ENCODE measurements at places on chromosomes 5 and 9. TPM values are rescaled to one million over a fixed set of nuclear protein-coding genes. Genes with fewer than 3 reads are reported as not detected.

GDNF gene
- total RNA-seq = not detected

PPP2R2B gene
- not detected for total RNA-seq

CER1 gene
- total RNA-seq = not detected

NR4A3 gene
- under 0.01 TPM for total RNA-seq

NR6A1 gene
- total RNA-seq = 1.2 TPM

F12 gene
- total RNA-seq = 1.7 TPM

NUTM2F gene
- not detected for total RNA-seq

IL3 gene
- not detected for total RNA-seq

PTGS1 gene
- 39.4 TPM for total RNA-seq

INPP5E gene
- 13.7 TPM for total RNA-seq

TAS2R1 gene
- not detected for total RNA-seq

OMD gene
- not detected for total RNA-seq

ELOVL7 gene
- 0.13 TPM for total RNA-seq

IFNA13 gene
- total RNA-seq = not detected

DMRT3 gene
- total RNA-seq = not detected

EIF4E1B gene
- not detected for total RNA-seq

ADGRV1 gene
- total RNA-seq = 0.50 TPM
